Germinal center (tissue), 1 donor: ENCODE measurements at places on chromosomes 4 and X.

DNA sequence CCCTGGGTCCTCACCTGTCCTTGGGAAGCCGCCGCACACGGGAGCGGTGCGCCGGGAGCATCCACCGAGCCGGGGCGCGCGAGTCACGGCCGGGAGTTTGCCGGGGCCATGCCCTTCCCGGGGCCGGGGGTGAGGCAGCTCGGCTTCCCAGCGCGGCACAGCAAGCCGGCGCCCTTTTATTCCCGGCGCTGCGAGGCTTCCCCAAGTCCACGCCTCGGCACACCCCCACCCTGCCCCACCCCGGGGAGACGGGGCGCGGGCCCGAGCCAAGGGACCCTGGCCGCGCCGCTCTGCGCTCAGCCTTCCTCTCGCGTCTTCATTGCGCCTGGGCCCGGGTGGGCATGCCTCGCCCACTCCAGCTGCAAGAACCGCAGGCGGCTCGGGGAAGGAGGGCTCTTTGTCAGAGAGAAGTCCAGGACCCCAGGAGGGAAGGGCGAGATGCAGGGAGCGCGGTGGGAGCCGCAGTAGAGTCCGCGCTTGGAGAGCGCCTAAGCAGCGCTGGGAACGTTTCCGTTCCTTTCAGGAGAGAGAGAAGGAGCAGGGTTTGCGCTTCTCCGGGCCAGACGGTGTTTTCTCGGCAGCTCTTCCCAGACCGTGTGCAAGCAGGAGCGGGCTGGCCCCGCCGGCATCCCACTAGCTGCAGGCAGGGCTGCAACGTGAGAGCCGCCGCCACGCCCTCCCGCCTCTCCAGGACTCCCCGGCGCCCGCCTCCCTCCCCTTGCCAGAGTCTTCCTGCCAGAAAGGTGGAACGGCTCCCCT is at the start of gene MXRA5:
Gene MXRA5, minus strand, starts transcription at position 152 of the 759 bp plus-strand sequence. CDS start 2,819 bp downstream, outside the sequence.
- no peak for DNase-seq

- DNase-seq: no peak
These were observed 39.8 kb upstream of the ATOH1 start for GRCh38 chr4:93788712-93789111.

- peak; percentile 1 for DNase-seq
These were observed 81.2 kb upstream of the GPM6B start for GRCh38 chrX:13898083-13898482.

DNA sequence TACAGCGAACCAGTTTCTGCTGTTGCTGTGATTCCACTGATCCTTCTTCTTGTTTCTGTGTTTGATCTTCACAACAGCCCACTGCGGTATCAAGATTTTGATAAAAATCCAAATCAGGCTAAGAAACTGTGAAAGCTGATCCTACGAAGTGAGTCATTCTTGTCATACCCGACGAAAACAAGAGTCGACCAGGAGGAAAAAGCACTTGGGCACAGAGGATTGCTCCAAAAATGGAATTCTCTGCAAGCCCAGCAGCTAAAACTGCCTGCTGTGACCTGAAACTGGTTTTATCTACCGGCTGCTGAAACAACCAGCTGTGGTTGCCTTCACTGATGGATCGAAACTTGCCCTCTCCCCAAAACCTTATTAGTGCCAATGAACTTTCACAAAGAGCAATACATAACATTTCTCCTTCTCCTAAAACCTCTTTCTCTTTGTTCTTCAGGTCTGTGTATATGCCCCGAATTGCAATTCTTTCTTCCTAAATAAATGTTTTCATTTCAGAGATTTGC is 607.0 kb upstream of the PRKX start:
- DNase-seq: no peak

DNA sequence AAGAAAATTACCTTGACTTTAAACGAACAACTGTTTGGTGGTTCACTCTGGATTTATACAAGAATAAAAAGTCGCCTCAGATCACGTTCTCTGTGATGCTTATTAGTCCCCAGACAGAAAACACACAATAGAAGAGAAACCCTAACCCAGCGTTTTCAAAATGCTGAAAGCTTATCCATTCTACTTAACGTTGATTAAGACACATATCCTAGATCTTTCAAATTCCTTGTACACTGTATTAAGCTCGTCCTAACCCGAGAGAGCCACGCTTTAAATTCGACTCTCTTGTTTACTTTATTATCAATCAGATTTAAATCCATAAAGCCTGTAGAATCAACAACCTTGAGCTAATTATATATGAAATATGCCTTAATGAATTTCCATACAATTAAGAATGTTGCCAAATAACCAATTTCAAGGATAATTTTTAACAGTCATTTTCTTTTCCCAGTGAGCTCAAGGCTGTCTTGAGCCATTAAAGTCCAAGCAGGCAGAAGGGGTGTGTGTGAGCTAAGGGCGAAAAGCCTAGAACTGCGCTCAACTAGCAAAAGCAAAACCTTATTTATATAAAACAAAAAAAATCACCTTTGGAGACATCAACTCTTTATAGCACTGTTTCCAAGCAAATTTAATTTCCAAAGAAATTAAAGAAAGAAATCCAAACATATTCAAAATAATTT is 981 bp upstream of the PITX2 start:
- DNase-seq: no peak

DNA sequence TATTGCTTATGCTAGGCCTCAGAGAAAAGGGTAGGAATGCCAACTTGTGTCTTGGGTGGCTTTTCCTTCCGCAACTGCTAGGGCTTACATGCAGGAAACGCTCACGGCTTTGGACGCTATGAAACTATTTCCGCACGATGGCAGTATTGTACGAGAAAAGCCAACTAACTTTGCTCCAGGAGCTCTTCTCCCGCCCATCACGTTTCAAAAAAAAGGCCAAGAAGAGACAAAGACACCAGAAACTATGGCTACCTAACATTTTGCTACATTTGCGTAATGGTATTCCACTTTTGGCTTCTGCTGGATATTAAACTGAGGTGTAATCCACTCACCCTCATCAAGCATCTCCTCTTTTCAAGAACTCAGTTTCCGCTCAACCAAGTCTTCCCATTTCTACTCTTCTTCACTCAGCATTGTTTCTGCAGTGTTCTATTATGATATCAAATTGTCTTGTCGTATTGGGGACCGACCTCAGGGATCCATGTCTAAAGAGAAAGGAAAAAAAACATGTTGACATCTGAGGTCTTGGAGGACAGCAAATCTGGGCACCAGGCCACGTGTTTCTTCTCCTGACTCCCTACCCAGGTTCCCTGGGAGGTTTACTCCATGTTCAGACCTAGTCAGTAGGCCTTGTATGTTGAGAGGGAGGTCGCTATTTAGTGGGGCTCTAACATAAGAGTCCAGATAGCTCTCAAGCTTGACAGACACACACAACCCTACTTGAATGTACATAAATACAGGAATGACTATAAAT is 239.4 kb upstream of the STK26 start:
- no peak for DNase-seq

DNA sequence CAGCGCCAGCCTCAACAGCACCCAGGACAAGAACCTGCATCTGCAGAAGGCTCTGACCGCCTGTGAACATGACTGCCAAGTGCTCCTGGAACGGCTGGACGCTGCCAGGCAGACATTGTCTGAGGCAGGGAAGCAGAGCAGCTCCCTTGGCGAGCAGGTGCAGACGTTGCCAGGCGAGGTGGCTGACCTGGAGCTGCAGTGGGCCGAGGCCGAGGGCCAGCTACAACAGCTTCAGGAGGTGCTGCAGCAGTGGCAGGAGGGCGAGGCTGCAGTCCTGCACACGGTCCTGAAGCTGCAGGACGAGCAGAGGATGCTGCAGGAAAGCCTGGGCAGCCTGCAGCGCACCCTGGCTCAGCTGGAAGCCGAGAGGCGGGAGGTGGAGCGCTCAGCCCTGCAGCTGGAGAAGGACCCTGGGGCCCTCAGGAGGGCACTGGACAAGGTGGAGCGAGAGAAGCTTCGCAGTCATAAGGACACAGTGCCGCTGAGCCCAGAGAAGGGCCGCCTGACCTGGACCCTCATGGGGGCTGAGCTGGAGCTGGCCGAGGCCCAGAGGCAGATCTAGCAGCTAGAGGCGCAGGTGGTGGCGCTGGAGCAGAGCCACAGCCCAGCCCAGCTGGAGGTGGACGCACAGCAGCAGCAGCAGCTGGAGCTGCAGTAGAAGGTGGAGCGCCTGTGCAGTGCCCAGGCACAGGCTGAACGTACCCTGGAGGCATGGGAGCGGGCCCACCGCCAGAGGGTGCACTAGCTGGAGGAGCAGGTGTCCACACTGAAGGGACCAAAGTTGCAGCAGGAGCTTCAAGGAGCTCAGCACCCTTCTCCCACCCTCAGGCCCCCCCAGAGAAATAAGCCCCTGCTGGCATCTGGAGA is 16.4 kb downstream of the SMIM10L2A start:
- no peak for DNase-seq

- no peak for DNase-seq
These were observed 177.3 kb upstream of the FAT1 start for GRCh38 chr4:186900984-186901383.

- DNase-seq: no peak
These were observed 163.2 kb downstream of the SLC7A11 start for GRCh38 chr4:138078751-138079520.

DNA sequence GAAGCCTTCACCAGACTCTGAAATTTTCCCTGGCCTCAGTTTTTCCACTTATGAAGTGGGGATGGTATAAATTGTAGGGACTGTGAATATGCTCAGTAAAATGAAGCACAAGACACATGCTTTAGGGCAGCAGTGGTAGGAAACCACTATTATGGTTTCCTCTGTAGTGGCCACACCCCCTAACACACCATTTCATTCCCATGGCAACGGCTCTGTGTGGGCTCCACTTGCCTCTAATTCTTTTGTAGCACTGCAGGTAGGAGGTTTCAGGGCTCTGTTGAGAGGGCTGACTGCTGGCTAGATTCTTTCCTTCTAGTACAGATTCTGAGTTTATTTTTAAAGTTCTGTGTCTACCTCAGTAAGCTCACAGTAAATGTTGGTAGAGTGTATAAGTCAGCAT is 3.5 kb upstream of the VMA21 start:
- DNase-seq: peak; percentile 2

GRCh38 chrX:52990848-52991247 is 32.5 kb upstream of the FAM156A start:
- no peak for DNase-seq

GRCh38 chr4:159855731-159856130 is 752.9 kb downstream of the RAPGEF2 start:
- no peak for DNase-seq

GRCh38 chr4:30718021-30718542 is 2.1 kb upstream of the PCDH7 start:
- no peak for DNase-seq

GRCh38 chrX:53290441-53291041 is 9.2 kb upstream of the IQSEC2 start:
- DNase-seq: no peak

DNA sequence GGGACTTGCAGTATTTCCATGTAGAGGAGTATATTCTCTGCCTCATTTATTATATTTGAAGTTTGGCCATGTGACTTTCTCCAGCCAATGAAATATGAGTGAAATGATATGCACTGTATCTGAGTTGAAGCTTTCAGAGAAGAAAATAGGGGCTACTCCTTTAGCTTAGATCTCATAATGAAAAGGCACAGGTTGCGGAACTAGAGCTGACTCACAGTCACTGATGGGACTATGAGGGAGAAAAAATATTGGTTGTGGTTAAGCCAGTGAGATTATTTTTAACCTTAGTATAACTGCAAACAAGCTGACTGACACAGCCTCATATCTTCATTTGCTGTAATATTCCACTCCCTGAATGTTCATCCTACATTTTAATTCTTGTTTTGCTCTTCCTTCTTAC is 1104.3 kb downstream of the RPA4 start:
- DNase-seq: no peak

DNA sequence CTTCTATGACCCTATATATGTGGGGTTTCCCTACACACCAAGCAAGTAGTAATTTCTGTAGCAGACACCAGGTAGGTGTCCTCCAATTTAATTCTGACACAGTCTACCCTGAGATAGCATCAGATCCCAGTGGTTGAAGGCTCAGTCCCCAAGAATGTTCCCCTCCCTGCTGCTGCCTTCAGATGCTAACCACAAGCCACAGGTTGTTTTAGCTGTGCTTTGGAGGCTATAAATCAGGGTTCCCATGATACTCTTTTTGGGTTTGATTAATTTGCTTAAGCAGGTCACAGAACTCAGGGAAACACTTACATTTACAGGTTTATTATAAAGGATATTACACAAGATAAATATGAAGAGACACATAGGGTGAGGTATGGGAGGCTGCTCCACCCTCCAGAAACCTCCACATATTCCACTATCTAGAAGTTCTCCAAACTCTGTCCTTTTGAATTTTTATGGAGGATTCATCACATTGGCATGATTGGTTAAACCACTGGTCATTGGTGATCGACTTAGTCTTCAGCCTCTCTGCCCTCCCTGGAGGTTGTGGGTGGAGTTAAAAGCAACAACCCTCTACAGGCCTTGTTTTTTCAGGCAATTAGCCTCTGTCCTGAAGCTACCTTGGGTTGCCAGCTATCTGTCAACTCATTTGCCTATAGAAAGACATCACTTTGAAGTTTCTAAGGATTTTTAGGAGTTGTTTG is 50.8 kb downstream of the GRIA2 start:
- DNase-seq: no peak

- no peak for DNase-seq
These were observed 13.8 kb downstream of the SLC25A5 start for GRCh38 chrX:119482041-119482440.

DNA sequence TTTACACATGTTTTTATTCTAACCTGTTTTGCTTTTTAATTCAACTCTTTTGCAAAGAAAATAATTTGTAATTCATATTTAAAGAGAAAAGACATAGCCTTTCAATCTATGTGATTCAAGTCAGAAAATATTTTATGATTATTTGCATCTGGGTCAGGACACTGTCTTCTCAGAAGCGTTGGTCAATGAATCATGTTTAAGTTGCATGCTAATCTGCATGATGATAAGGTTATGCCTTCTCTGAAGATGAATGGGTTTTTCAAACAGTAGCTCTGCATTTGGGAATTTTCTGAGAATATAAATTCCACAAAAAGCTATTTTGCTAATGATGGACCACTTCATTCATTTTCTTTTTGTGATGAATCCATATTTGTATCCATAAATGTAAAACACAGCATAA is 282.5 kb downstream of the TMA16 start:
- DNase-seq: no peak

DNA sequence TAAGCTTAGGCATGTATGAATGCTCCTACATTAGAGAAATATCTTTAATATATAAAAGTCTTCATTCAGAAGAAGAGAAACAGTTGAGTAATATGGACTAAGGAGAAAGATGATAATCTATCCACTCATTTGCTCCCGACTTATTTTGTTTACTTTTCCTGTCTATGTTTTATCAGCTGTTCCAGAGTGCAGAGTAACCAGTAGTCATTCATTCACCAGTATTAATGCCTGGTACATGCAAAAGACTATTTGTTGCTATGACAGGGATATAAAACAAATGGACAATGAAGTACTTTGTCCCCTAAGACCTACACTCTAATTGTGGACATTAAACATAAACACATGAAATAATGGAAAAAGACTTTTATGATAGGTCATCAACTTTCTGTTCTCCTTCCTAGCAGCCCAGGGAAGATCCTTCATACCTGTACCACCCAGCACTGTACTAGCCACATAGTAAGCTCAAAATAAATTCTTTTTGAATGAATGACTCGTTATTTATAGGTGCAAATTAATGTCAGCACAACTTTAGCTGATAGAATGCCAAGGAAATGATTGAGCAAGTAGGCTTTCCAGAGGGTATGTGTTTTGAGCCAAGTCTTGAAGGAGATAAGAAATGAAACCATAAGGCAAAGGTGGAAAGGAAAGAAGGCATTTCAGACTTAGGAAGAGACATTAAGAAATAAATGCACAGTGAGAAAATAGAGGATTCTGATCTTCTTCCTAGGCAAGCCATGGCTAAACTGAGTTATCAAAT is 45.0 kb upstream of the IL13RA1 start:
- no peak for DNase-seq

- DNase-seq: no peak
These were observed 570.4 kb downstream of the PRR32 start for GRCh38 chrX:127389900-127390299.
